ENCODE measurements at places on chromosomes 5 and 9.

DNA sequence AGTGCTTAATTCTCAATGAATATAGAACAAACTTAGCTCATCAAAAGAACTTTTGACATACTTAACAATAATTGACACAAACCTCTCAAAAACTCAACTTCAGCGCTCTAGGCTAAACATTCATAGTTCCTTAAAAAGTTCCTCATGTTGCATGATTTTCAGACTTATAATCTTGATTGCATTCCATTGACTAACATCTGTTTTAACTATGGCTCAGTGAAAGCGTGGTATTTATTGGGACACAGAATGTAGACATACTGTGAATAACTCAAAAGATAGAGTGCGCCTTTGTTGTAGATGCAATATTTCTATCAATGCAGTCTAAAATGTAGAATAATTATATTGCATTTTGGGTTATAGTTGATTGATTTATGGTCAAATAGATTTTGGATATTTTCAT, 227.1 kb upstream of the HAPLN1 start:
- no peak for DNase-seq

- no peak for DNase-seq
These were observed 218.6 kb upstream of the RASEF start for GRCh38 chr9:83281306-83282255.

GRCh38 chr5:158303275-158303674, 444.3 kb upstream of the CLINT1 start:
- DNase-seq, result no peak

- DNase-seq, result no peak
These were observed 69.3 kb downstream of the HSPA4 start for GRCh38 chr5:133121080-133121479.

GRCh38 chr9:4062966-4063365, 236.9 kb downstream of the GLIS3 start:
- DNase-seq, result no peak

DNA sequence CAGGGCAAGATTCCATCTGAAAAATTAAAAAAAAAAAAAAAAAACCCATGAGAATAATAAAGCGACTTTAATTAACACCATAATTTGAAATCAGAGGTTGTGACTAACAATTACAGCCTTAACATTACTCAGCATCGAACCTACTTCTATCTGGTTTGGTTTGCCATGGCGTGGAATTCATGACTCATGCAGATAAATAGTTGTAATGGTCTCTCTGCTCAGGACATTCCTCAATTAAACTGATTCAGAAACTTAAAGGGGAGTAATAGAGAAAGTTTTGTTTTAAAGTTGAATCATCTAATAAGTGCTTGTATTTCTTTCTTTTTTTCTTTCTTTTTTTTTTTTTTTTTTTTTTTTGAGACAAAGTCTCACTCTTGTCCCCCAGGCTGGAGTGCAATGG, 135.5 kb downstream of the SPATA31D1 start:
- DNase-seq, result no peak

DNA sequence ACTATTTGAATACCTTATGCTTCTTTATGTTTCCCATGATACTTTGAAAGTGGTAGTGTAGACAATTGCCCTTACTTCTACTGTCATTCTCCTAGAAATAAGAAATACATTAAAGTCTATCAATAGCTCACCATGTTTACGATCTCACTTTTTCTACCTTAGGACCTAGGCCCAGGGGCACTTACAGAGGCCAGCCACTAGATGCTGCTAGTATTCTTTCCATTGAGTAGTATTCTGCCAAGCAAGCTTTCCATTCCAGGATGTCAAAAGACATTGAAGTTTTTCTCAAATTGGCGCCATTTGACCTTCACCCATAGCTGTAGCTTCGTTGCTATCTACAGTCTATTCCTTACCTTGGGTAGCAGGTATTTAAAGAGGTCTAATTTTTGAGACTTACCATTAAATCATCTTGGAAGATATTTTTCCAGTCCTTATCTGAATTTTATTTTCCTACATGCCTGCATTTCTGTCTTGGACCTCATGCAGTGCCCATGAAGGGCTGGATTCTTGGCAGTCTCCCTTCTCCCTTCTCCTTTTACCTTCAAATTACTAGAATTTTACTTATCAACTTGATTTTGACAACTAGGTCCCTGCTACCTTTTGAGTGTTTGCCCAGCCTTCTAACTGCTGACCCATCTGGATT, 246.0 kb upstream of the NUDT12 start:
- no peak for DNase-seq

- DNase-seq, result no peak
These were observed 161.2 kb downstream of the GNA14 start for GRCh38 chr9:77486968-77487367.

GRCh38 chr5:90015584-90016018, 394.0 kb downstream of the CETN3 start:
- no peak for DNase-seq

DNA sequence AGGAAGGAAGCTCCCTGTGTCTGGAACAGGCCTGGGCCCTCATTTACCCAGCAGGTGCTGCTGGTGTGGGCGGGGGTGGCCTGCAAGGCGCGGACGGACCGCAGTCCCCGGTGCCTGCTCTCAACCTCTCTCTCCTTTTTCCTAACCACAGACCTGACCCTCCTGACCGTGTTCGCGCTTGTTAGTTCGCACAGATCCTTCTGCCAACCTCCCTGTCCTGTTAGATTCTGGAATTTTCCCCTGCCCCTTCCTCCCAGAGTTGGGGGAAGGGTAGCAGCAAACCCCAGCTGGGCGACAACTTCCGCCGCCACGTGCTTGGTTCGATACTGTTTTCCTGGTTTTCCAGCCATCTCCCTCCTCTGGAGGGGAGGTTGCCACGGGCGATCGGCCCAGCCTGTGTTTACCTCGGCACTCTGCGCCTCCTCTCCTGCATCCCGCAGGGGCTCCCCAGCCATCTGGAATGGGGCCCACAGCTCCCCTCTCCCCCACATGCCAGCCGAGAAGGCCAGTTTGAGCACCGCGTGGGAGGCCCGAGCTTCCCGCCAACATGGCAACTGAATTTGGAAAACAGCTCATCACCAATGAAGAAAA, 70.8 kb upstream of the UNC5A start:
- DNase-seq, result no peak

- DNase-seq, result no peak
These were observed 719 bp upstream of the ISCA1 start for GRCh38 chr9:86282979-86283535.

DNA sequence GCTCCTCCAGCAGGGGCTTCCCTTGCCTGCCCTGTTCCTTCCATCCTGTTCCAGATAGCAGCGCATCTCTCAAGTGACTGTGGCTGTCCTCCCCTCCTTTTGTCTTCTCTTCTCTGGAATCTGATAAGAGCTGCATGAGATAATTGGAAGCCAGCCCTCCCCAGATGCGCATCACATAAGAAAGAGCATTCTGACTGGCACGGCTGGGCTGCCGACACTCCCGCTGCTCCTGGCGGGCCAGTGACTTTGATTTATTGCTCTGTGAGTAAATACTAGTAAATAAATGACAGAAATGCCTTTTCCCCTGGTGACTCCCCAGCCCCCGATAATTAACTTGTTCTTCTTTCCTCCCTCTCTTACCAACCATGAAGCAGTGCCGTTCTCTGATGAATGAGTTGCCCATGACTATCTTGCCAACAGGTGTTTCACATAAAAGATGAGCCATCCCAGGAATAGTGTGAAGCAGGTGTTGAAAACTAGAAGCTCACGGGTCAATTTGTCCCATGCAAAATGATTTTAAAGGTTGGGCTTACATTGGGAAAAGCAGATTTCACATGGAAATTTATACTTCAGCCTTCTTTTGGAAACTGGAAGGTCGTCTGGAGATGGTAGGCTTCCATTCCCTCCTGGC, 212.3 kb downstream of the ERCC6L2 start:
- no peak for DNase-seq

GRCh38 chr9:136827794-136828473, 14.3 kb upstream of the AJM1 start:
- DNase-seq, result no peak

DNA sequence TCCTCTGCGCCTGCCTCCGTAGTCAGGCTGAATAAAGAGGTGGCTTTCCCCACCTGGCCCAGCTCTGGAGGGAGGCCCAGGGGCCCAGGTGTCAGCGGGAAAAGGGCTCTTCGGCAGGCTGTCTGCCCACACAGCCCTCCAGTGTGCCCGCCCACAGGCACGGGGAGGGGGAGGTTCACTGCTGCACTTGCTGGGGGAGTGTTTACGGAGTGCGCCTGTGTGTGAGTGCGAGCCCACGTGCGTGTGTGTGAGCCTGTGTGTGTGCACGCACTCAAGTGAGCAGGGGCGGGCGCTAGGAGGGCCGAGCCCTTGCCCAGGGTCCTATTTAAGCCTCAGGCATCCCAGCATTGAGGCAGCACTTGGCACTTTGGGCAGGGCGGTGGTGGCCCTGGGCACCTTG, 10.9 kb downstream of the DNLZ start:
- DNase-seq, result no peak

- no peak for DNase-seq
These were observed 53.8 kb downstream of the NIM1K start for GRCh38 chr5:43245724-43246385.

- no peak for DNase-seq
These were observed 1.4 kb upstream of the PPP2CA start for GRCh38 chr5:134227259-134227658.
